ENCODE measurements at places on chromosomes 2 and 18. TPM values are rescaled to one million over a fixed set of nuclear protein-coding genes. Genes with fewer than 3 reads are reported as not detected.

- no peak for DNase-seq
Measured at GRCh38 chr2:164138750-164139149, 402.9 kb upstream of the FIGN start.

- DNase-seq, result no peak
Measured at GRCh38 chr2:29983308-29983707, 61.9 kb upstream of the ALK start.

DNA sequence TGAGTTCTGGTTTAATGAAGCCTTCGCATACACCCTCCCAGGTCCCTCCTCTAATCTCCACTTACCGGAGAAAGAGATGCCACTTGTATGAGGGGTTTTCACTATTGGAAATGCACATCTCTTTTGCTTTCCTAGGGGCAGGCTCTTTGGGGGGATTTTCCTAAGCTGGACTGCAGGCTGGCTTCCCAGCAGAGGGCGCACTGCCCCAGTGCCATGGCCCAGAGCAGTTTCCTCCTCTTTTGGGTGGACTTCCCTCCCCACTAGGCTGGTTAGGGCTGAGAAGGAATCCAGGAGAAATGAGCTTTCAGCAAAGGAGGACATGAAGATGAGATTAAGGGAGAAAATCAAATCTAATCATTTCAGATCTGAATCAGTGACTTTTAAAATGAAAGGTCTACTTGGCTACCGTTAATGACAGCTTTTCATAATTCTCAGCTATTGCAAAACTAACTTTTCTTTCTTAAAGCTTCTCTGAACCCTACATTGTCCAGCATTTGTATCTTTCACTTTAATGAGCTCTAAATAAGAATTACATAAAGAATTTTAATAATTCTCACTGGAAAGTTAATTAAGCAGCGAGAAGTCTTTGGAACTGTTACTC lies 784.1 kb upstream of the FANCL start:
- peak; percentile 11 for DNase-seq

GRCh38 chr2:151302404-151302803 lies 12.9 kb upstream of the NMI start:
- no peak for DNase-seq

DNA sequence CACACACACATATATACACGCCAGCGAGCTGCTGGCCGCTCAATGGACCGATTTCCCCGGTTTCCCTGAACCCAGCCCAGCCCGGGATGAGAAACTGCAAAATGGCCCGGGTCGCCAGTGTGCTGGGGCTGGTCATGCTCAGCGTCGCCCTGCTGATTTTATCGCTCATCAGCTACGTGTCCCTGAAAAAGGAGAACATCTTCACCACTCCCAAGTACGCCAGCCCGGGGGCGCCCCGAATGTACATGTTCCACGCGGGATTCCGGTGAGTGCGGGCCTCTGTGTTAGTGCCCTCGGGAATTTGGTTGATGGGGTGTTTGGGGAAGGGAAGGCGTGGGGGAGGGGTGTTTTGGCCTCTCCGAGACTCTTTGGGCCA lies 392 bp downstream of the ST8SIA3 start:
- DNase-seq, result no peak

GRCh38 chr2:224004105-224004695 lies 34.9 kb downstream of the SERPINE2 start:
- DNase-seq, result no peak

Gene DLX1
- 0.46 TPM for total RNA-seq

Gene KCNF1
- total RNA-seq, result 0.63 TPM

Gene RGPD4
- not detected for total RNA-seq
